SK-N-DZ (cell line): ENCODE measurements at places on chromosomes 3 and 15.

DNA sequence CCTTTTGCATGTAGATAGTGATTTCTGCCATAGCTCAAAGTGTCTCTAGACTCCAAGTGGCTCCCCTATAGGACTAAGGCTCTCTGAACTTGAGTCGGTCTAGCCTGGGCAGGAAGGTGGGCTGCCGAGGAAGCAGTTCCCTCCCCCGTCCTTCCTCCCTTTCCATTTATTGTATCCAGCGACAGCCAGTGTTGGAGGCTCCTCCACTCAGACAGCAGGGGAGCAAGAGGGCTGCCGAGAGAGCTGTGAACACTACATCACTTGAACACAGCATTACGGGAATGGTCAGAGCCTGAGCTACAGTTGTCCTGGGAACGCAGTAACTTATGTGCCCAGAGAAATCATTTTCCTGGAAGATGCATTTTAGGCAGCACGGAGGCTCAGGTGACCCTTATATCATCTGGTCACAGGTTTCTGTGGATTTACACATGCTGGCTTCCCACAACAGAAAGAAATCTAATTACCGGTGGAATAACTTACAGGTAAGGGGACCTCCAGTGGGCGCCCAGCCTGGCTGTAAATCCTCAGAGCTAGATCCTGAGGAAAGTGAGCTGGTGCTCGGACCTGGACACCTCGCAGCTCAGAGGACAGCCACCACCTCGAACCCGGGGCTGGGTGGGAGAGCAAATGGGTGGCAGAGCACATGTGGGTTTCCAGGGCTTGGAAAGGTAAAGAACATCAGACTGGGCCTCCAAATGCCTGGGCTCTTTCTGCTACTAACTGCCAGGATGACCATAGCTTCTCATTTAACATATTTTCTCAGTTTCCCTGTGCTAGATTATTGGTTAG is 197.1 kb downstream of the UACA start:
- DNase-seq = peak; percentile 36

- peak; percentile 43 for DNase-seq
Observed at GRCh38 chr3:104564045-104564643, 802.6 kb upstream of the ALCAM start.

- DNase-seq = no peak
Observed at GRCh38 chr3:173891272-173892100, 493.9 kb downstream of the NLGN1 start.

DNA sequence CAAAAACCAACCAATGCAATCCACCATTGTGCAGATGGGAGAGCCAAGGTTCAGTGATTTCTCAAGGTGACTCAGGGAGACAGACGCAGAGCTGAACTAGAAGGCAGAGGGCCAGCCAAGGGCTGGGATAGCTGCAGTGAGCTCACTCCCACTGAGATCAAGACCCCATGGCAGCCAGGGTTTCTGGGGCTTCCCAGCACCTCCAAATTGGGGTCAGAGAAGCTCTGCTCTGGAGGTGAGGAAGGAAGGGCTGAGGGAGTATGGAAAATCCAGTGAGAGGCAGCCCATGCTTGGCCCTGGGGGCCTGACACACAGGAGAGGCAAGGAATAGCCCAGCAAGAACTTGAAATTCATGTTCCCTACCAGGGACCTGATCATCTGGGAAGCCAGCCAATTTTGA is 61.0 kb downstream of the ISG20 start:
- no peak for DNase-seq

GRCh38 chr15:96412045-96412905 is 81.8 kb downstream of the NR2F2 start:
- no peak for DNase-seq

- DNase-seq = no peak
Observed at GRCh38 chr15:91237445-91237844, 137.4 kb downstream of the SV2B start.

DNA sequence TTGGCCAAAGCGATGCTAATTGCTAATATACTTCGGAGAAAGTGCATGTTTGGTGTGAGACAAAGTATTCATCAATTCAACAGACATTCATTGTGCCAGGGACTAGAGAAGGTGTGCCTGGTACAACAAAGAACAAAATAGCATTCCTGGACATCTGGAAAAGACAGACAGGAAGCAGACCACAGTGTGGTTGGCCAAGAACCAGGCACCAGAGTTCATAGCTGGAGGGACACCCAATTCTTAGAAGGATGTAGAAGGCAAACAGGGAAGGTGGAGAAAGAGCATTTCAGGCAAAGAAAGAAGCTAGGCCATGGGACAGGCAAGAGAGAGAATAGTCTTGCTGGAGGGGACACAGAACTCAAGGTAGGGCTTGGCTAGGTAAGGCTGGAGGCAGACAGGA is 105.8 kb upstream of the ETV5 start:
- DNase-seq = no peak

GRCh38 chr3:35598804-35599203 is 40.5 kb upstream of the ARPP21 start:
- DNase-seq = no peak

GRCh38 chr15:82106679-82107078 is 60.9 kb upstream of the MEX3B start:
- DNase-seq = no peak

DNA sequence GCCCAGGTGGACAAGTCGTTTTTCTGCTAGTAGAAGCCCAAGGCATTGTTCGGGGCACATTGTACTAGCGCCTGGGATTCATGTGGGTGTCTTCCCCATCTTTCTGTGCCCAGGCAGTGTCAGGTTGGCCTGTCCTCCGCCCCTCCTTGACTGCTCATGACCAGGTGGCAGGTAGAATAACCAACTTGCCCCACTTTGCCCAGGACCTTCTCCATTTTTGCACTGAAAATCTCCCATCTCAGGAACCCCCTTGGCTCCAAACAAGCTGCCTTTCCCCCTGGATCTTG is 33.9 kb downstream of the PLA2G4D start:
- no peak for DNase-seq

DNA sequence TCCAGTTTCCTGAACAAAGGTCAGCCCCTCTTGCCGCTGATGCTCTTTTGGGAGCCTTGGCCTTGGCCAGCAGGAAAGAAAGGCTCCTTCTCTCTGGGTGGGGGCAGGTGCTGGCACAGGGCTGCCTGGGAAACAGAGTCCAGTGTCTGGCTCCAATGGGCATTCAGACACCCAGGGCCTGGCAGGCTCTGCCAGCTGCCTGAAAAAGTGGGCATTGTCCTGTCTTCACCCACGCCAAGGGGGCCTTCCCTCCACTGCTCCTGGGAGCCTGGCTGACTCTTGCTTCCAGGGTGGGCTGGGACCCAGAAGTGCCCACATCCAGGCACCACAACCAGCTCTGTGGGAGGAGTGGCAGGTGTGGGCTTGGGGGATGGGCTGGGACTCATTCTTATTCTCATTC is 62.7 kb downstream of the RHCG start:
- DNase-seq = no peak

- no peak for DNase-seq
Observed at GRCh38 chr3:163508206-163508605, 1570.1 kb downstream of the SI start.

DNA sequence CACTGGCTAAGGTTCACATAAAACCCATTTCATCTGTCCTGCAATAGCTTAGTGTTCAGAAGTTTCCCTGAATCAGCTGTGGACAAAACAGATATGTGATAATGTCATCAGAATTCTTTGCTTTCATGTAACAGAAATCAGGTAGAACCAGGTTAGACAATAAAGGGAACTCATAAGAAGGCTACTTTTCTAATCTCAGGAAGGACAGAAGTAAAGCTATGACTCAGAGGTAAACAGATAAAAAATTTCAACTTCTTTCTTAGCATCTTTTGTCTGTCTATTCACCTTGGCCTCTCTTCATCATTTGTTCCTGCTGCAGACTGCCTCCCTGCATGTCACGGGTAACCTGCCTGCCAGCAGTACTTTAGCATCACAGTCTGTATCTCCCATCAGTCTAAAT is 643.1 kb downstream of the MECOM start:
- DNase-seq = no peak

DNA sequence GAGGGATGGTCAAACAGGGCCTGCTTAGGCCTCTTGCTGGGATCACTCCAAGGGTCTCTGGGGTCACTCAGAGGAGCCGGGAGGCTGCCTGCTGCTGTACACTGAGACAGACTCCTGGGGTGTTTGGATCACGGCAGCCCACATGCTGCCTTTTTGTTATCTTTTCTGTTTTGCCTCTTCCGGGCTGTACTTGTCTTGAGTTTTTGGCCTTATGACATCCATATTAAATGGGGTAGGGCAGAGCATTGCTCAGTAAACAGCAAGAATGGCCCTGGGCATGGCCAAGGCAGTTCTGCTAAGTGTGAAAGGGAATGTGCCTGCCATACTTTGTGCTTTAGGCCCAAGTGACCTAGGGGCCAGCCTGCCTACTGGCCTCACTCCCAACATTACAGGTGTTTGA is 771 bp upstream of the ENTPD3 start:
- DNase-seq = no peak

GRCh38 chr15:69405110-69405509 is 9.0 kb upstream of the KIF23 start:
- no peak for DNase-seq

DNA sequence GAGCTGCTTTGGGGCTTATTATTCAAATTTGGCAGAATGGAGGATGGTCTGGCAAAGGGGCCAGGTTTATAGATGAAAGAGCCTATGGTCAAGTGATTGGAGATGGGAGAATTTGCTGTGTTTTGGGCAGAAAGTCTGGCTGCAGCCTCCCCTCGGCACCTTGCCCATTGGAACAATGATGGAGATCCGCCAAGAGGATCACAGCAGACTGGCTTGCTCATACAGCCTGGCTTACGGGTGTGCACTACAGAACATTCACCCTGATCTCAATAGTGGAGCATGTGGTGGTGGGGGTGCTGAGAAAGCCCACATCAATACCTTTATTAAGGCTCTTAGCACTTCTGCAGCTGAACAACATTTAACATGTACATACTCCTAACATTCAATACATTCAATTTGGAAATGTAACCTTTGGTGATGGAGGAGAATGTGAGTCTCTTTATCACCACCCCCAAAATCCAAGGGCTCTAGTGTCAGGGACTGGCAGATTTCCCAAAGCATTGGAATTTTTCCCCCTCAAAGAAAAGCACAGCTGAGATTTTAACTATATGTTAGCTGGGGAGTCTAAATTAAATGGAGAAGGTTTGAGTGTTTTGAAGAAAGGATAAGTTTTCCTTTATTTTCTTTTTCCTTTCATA is 118.4 kb upstream of the TMC3 start:
- no peak for DNase-seq

GRCh38 chr3:32354362-32354778 is 37.3 kb upstream of the CMTM7 start:
- no peak for DNase-seq

- DNase-seq = peak; percentile 9
Observed at GRCh38 chr15:73082812-73083211, 30.5 kb downstream of the NEO1 start.

- no peak for DNase-seq
Observed at GRCh38 chr3:188220097-188220788, 66.3 kb downstream of the LPP start.

GRCh38 chr3:152321955-152322377 is 53.2 kb downstream of the MBNL1 start:
- DNase-seq = no peak

DNA sequence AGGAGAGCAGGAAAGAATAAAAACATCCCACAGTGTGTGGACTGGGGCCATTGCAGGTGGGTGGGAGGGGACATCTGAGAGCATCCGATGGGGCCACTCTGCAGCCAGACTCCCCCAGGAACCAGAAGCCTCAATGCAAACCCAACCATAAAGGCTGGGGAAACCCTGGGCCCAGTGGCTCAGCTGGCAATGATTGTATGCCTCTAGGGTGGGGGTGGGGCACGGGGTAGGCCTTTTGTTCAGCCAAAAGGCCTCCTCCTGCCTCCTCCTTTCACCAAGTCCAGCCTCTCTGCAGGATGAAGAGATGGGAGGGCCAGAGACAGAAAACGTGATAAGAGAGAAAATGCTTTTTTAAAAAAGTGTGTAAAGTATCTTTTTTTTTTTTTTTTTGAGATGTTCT is 45.5 kb upstream of the HERC1 start:
- no peak for DNase-seq

DNA sequence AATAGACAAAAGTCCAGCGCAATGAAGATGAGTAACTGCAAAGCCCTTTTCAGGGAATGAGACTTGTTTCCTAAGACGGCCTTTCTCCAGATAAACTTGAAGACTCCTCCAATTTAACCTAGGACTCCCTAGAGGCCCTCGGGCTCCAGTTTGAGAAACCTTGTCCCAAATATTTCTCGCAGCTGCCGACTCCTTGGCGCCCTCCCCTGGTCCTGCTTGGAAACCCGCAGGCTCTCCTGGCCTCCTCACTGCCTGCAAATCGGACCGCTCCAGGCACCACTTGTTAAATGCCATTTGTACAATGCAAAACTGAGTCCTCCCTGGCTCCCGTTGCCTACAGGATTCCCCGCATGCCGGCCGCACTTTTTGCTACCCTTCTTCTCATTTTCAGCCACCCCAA is 36.8 kb downstream of the MUC4 start:
- peak; percentile 30 for DNase-seq

- peak; percentile 73 for DNase-seq
Observed at GRCh38 chr15:55168350-55168974, 28.3 kb downstream of the RSL24D1 start.

DNA sequence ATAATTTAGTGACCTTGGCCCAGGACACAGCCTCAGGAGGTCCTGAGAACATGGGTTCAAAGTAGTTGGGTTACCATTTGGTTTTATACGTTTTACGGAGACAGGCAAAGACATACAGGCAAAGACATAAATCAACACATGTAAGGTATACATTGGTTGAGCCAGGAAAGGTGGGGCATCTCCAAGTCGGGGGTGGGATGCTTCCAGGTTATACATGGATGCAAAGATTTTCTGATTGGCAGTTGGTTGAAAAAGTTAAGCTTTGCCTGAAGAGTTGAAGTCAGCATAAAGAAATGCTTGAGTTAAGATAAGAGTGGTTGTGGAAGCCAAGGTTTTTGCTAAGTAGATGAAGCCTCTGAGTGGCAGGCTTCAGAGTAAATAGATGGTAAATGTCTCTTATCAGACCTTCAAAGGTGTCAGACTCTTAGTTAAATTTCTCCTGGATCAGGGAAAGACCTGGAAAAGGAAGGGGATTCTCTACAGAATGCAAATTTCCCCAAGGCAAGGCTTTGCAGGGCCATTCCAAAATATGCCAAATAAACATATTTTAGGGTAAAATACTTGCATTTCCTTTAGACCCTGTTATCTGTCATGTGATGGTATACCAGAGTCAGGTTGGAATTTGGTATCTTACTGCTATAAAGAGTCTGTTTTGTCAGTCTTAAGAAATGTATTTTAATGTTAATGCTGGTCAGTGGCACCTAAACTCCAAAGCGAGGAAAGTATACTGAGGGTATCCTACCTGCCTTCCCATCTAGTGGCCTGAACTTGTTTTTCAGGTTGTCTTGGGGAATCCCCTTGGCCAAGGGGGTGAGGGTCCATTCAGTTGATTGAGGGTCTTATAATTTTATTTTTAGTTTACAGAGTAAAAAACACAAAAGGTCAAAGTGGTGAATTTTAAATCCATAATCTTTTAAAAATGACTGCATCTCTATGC is 8.2 kb upstream of the PDHB start:
- DNase-seq = no peak

- no peak for DNase-seq
Observed at GRCh38 chr15:89837830-89838178, 23.2 kb upstream of the ANPEP start.

- DNase-seq = no peak
Observed at GRCh38 chr15:71180986-71181853, 65.9 kb downstream of the THSD4 start.
